T-helper 2 cell treated with Interferon-gamma antibody and Interleukin-4, amounts not matched to agents 100 ng/mL and 5 ng/mL, for 36 hours (primary cell): ENCODE measurements at places on chromosomes 13 and 19. TPM values are rescaled to one million over a fixed set of nuclear protein-coding genes. Genes with fewer than 3 reads are reported as not detected.

Gene RAB3A
- 3.5 and 4.7 TPM in 2 replicates for total RNA-seq

Gene PEX11G
- 0.45 and 0.57 TPM in 2 replicates for total RNA-seq

Gene CKM
- total RNA-seq: not detected in 2 replicates

Gene UBE2L5
- total RNA-seq: not detected in 2 replicates

Gene ACER1
- 0.11 and 0.18 TPM in 2 replicates for total RNA-seq

Gene TUBA3C
- total RNA-seq: not detected in 2 replicates

Gene KRTDAP
- not detected in 2 replicates for total RNA-seq

Gene PLPP2
- 0.05 TPM in 1 of 2 replicates, not detected in the other for total RNA-seq

Gene GPR180
- total RNA-seq: 7.1 and 7.3 TPM in 2 replicates

Gene ZNF71
- total RNA-seq: 5.5 and 5.8 TPM in 2 replicates

Gene HSH2D
- total RNA-seq: 48.0 and 50.0 TPM in 2 replicates

Gene OR7C2
- total RNA-seq: not detected in 2 replicates

Gene APOE
- 0.48 and 0.95 TPM in 2 replicates for total RNA-seq

Gene NFIC
- total RNA-seq: 11.5 and 11.9 TPM in 2 replicates

Gene SIGLEC8
- total RNA-seq: not detected in 2 replicates

Gene CACNG6
- not detected in 2 replicates for total RNA-seq

Gene C5AR1
- total RNA-seq: 1.4 and 1.7 TPM in 2 replicates

Gene GRIN2D
- 0.09 and 0.23 TPM in 2 replicates for total RNA-seq

Gene TNFRSF19
- 0.27 and 0.34 TPM in 2 replicates for total RNA-seq

Gene SLC7A10
- total RNA-seq: not detected in 2 replicates

Gene CNMD
- not detected in 2 replicates for total RNA-seq

Gene FOXA3
- total RNA-seq: not detected in 2 replicates

Gene SLC46A3
- 10.5 and 12.2 TPM in 2 replicates for total RNA-seq

Gene PSG1
- not detected in 2 replicates for total RNA-seq

Gene PABPC3
- total RNA-seq: 0.34 and 0.36 TPM in 2 replicates

Gene ANGPTL4
- total RNA-seq: 0.30 and 0.36 TPM in 2 replicates

Gene NLRP4
- not detected in 2 replicates for total RNA-seq

Gene PRR22
- total RNA-seq: 4.5 TPM in 2 replicates

Gene BBC3
- total RNA-seq: 11.7 and 13.0 TPM in 2 replicates

Gene ERICH4
- total RNA-seq: not detected in 2 replicates

Gene PSG2
- total RNA-seq: not detected in 2 replicates

Gene POP4
- total RNA-seq: 104 and 110 TPM in 2 replicates

Gene C5AR2
- 0.86 and 0.95 TPM in 2 replicates for total RNA-seq

Gene KASH5
- 0.23 and 0.43 TPM in 2 replicates for total RNA-seq

Gene TMEM255B
- 2.9 and 3.3 TPM in 2 replicates for total RNA-seq

Gene VAV1
- total RNA-seq: 108 and 114 TPM in 2 replicates
